Central memory CD4-positive, alpha-beta T cell (primary cell): ENCODE measurements at places on chromosomes 12 and 14.

- no peak for DNase-seq
Observed at GRCh38 chr14:104284107-104284592, 145.8 kb downstream of the KIF26A start.

- DNase-seq, result no peak
Observed at GRCh38 chr14:81765651-81766275, 232.1 kb upstream of the SEL1L start.

DNA sequence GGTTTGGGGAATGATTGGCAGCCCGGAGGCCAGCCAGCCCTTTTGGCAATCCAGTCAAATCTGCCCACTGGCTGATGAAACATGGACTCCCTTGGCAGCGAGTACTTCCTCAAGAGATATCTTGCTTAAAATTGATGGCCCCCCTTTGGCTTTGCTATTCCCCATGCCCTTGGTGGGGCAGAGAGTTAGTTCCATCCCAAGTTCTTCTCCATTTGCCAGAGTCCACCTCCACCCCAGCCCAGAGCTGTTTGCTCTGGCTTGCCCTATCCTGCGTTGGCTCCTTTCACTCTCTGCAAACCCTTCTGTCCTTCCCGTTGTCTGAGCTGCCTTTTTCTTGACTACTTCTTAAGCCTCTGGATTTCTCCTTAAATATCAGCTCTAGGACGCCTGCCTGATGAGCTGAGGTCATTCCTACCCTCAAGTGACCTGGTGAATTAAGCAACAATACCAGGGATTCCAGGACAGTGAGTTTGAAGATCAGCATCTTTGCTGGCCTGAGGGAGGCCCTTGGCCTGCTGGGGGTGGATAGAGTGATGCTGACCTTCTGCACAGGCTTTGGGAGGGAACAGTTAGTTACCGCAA, 212.0 kb downstream of the CACNA1C start:
- no peak for DNase-seq

DNA sequence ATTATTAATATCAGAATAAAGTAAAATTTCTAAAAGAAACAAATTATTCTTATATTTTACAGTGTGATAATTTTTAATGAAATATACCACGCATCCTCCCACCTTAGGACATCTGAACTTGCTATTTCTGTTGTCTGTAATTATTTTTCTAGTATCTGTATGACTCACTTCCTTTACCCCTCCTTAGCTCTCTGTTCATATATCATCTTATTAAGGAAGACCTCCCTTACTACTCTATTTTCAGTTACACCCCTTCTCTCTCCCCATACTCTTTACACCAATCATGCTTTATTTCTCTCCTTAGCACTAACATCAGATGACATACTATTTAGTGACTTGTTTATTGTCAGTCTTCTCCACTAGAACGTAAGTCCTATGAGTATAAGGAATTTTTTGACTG, 34.2 kb upstream of the C12orf50 start:
- no peak for DNase-seq

DNA sequence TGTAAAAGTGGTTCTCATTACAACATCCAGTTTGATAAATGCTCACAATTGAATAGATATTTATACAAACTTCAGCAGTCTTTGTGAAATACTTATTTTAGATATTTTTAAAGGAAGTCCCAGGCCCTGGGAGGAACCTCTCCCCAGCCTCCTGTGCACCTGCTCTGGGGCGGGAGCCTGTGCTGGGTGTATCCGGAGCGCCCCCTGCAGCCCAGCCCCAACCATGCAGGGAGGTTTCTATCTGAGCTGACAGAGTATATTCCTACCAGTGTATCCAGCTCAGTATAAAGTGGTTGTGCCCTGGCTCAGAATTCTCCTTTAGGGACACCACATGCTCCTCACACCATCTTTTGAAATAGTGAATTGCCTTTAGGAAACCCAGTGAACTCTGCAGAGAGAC, 851.8 kb downstream of the TMEM121 start:
- no peak for DNase-seq

DNA sequence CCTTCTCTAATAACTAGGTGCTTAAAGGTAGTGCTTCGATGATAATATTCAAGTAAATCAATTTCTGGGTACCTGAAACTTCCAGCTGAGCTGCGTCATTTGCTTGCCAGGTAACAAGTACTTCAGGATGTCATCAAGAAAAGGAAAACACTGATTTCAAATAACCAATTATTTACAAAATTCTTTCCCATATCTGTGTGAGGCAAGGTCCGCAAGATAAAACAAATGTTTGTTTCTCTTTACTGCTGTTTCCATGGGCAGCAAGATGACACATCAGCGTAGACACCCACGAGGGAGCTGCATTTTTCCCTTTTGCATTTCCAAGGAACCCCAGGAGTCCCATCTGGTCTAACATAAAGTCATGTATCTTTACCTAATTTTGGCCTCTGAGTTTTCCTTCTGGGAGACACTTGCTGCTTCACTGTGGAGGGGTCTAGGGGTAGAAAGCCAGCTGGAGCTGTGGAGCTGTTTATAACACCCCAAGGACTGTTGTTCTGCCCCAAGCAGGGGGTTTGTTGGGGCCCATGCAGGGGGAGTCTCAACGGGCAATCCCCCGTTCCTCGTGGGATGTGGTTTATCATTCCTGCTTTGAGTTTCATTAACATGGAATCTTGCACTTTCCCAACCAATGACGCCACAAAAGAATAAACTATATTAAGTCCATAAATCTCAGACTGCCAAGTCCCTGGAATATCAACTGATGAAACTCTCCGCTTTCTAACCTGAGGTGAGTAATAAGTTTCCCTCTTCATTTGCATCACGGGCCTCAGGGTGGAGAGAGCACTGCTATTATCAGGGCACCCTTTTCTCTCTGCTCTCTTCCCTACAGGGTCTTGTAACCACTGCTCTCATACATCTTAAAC, 112.8 kb upstream of the PELI2 start:
- DNase-seq, result no peak

- DNase-seq, result no peak
Observed at GRCh38 chr12:25283006-25283405, 32.3 kb upstream of the KRAS start.
